ENCODE measurements at places on chromosomes 1 and 21. TPM values are rescaled to one million over a fixed set of nuclear protein-coding genes. Genes with fewer than 3 reads are reported as not detected.
A peak's percentile ranks its signal among the peaks of the same experiment; 100 is the strongest.

DNA sequence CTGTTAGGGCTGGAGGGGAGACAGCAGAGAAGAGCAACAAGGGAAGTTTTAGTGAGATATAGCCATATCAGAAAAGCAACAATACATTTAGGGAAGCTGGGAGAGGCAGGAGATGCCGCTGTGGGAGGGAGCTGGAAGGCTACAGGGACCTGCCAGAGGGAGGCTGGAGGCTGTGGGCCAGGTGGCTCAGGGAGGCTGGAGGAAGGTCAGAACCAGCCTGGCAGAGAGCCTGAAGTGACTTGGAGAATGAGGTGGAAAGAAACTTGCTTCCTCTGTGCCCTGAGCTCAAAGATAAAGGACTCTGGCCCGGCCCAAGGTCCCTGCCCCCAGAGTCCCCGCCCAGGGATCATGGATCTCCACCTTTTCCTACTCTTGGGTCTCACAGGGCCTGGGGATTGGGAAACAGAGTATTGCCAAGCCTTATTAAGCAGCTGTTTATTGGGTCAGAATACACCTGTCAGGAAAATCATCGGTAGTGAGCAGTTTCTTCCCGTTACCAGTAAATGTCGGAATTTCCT is 85.9 kb downstream of the KIF26B start:
- DNase-seq: peak; percentile 64

DNA sequence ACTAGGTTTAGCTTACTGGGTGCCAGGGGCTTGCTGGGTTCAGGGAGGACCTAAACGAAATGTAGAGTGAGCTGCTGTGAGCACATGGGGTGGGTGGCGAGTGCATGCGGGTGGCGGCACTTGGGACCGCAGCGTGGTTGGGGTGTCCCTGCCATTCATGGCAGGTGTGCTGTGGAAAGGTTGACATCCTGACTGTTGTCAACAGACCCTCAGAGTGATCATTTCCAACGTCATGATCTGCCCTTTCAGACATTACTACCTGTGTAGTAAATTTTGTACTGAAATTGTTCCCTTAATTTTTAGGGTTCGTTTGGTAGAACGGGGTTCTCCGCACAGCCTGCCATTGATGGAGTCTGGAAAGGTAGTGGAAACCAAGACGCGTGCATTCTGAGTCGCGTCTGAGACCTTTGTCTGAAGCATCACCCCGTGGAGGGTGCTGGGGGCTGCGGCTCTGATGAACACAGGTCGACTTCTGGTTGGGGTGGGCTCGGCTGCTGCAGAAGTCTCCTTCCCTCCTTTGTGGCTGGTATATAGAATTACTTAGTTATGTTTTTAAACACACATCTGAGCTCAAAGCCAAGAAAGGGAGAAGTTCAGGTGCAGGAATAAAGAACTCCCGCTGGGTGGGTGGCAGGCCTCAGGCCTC is 43.3 kb downstream of the S100B start:
- DNase-seq: no peak

- DNase-seq: no peak
Measured at GRCh38 chr21:14448784-14449183, 65.8 kb upstream of the HSPA13 start.

GRCh38 chr1:70041317-70042045 is 163.9 kb downstream of the LRRC40 start:
- DNase-seq: no peak

GRCh38 chr1:62926681-62927252 is 142.8 kb downstream of the ATG4C start:
- no peak for DNase-seq

DNA sequence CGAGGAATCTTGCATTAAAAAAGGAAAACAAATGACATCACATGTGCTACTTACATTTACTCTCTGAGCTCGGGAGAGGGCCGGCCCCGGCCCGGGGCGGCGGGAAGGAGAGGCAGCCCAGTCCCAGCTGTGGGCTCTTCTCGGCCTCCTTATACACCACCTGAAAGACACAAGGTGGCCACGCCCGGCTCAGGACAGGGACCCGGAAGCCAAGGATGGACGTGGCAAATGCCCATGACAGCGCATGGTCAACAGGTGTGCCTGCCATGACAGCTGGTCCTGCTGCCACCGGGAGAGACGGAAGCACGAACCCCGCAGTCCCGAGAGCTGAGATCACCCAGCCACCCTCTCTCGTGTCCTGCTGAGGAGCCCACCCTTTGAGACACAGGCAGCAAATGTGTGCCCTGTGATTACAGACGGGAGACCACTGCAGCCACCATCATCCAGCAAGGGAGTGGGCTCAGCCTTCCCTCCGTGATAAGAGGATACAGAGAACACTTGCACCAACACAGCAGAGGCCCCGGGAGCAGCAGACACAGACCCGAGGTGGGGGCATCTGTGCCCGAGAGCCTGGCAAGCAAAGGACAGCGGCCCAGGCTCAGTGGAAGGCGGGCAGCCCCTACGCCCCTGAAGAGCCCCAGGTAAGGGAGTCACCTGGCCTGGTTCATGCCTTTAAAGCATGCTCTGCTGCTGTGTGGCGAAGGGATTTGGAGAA is 8.7 kb downstream of the TPRG1L start:
- DNase-seq: no peak

DNA sequence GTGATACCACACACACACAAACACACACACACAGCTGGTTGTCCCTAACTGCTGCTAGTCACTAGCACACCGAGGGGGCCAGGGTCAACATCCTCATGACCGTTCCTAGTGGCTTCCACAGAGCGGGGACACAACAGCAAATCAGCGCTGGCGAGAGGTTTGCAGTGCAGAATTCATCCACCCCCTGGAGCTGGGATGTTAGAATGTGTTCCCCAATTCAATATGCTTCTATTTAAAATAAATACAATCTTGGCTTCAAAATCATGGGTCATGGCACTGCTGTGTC is 16.2 kb upstream of the C2CD2 start:
- no peak for DNase-seq

DNA sequence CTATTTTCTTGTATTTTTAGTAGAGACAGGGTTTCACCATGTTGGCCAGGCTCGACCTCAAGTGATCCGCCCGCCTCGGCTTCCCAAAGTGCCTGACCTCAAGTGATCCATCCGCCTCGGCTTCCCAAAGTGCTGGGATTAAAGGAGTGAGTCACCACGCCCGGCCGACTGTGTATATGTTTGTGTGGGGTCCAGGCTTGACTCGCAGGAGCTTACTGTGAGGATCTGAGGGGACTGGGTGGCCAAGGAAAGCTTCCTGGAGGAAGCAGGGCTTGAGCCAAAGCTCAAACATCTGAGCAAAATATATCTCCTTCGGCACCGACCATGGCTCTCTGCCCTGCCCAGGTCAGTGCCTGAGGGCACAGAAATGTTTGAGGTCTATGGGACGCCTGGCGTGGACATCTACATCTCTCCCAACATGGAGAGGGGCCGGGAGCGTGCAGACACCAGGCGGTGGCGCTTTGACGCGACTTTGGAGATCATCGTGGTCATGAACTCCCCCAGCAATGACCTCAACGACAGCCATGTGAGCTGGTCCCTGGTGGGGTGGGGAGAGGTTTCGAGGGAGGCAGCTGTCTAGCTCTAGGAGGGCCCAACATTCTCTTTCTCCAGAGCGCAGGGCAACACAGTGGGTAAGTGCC is 10.5 kb downstream of the PADI3 start:
- DNase-seq: no peak

DNA sequence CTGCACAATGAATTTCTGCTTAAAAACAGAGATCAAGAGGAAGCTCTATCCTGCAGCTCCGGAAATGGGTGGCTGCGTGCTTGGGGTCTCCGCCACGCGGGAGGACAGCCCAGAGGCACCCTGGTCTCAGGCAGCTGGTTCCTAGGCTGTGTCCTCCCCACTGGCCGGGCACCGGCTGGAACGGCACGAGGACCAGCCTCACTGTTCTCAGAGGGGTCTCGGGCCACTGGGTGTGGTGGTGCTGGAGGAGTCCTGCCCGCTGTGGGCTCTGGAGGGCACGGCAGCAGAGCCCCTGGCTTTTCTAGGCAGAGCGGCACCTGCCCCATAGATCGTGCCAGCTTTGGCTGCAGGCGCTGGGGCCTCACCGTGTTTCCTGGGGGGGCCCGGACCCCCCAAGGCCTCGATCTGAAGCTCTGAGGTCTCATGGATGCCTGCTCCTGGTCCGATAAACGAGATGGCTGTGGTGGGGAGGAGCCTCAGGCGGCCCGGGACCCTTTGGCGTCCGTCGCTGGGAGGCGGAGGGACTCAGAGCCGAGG is 8.2 kb upstream of the RNF223 start:
- no peak for DNase-seq

- no peak for DNase-seq
Measured at GRCh38 chr1:228944935-228945371, 209.7 kb downstream of the RHOU start.

DNA sequence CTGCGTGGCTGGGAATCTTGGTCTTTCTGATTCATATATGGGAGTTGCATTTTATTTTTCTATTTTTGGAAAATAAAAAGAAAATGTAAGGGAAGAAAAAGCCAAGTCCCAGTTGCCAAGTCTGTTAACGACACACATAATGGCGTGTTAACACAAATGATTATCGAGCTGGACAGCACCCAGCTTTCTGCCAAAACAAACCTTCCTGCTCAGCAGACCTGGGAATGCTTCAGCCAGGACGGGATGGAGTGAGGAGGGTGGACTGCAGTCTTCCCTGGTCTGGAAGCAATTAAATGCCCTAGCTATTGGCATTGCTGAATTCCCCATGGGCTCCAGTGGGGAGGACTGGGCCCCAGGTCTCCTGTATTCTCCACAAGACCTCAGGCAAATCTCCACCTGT is 184.2 kb upstream of the USP24 start:
- DNase-seq: peak; percentile 47

- peak; percentile 36 for DNase-seq
Measured at GRCh38 chr1:53294567-53294966, 33.3 kb downstream of the LRP8 start.

GRCh38 chr21:46007492-46007868 is 25.9 kb downstream of the COL6A1 start:
- no peak for DNase-seq

- DNase-seq: no peak
Measured at GRCh38 chr1:172870901-172871606, 179.7 kb downstream of the TNFSF18 start.

DNA sequence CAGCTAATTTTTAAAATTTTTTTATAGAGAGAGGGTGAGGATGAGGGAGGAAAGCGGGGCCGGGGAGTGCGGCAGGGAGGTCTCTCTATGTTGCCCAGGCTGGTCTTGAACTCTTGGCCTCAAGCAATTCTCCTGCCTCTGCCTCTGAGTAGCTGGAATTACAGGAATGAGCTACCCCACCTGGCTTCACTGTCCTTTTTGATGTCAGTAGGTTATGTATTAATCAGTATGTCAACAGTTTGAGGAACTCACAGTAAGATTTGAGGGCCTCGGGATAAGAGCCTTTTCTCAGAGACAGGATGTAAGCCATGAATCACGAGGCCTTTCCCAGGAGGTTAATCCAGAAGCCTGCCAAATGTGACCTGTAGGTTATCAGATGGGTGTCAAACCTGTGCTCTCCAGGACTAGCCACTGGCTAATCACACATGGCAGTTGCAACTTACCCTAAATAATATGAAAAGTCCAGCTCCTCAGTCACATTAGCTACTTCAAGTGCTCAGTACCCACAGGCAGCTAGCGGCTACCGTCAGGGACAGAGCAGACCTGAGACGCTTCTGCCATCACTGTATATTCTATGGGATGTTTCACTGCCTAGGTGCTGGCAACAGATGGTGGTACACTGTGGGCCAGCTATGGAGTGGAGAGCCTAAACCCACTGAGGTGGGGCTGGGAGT is 33.1 kb downstream of the TRIM67 start:
- DNase-seq: no peak

- no peak for DNase-seq
Measured at GRCh38 chr1:180229483-180230415, at the start of gene LHX4. Gene LHX4 (plus strand): TSS chr1:180230264. CDS start chr1:180230530, 266 bp downstream.

GRCh38 chr1:156358641-156359040 is 10.4 kb upstream of the RHBG start:
- DNase-seq: no peak

GRCh38 chr1:203031467-203031866 is 5.2 kb downstream of the PPFIA4 start:
- no peak for DNase-seq

Gene YBEY
- total RNA-seq: 3.1 TPM

Gene CD5L
- total RNA-seq: 1.8 TPM

Gene PLA2G2F
- not detected for total RNA-seq

Gene RAB3B
- 1.2 TPM for total RNA-seq

Gene BGLAP
- total RNA-seq: not detected
